Left colon (tissue), 2 donors: ENCODE measurements at places on chromosomes 2 and 18. TPM values are rescaled to one million over a fixed set of nuclear protein-coding genes. Genes with fewer than 3 reads are reported as not detected.

CTLA4 gene
- 0.39 TPM for total RNA-seq

GRCh38 chr2:185502351-185502750 lies 236.3 kb upstream of the FSIP2 start:
- no peak for DNase-seq

DNA sequence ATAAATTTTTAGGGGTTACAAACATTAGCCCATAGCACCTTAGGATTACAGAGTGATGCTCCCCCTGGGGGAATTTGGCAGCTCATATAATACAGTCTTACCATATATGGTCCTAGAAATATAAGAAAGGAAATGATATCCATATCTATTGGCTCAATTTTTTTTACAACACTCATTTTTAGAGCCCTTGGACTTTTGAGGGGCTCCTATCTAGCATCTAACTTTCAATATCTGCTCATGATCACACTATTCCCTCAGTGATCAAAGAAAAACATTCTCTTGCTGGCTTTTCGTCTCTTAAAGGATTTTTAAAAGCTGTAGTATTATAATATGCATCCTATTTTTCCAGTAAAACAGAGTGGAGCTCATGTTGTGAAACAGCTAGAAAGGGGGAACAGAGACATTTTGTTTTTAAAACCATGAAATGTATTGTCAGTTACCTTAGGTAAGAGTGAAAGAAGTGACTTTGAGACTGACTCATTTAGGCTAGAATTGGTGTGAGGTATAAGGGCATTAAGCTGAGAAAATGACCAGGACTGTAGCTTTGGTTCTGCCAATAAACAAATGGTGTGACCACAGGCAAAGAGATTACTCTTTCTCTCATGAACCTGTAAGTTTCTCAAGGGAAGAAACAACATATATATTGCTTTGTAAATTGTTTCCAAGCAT lies 65.8 kb downstream of the ALPK2 start:
- no peak for DNase-seq

CAPN14 gene
- 0.47 TPM for total RNA-seq

RAB17 gene
- 51.3 TPM for total RNA-seq

DNA sequence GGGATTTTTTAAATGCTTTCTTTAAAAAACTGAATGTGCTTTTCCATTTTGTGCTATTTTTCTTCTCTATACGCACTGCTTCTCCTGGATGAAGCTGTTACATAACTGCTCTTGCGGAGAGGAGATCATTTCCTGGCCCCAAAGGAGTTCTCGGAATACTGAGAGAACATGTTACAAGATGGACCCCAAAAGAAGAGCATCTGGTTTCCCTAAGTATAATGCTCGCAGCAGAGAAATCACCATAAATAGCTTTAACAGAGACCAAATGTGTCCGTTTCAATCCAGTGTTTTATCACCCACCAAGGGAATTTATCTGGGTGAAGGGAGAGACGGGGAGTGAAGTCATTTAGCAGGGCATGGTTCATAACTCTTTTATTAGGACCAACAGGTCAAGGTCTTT lies 80.1 kb downstream of the RBM43 start:
- DNase-seq = no peak

GRCh38 chr18:11002796-11003195 lies 146.6 kb downstream of the PIEZO2 start:
- no peak for DNase-seq

EPHA4 gene
- 21.2 TPM for total RNA-seq

DNA sequence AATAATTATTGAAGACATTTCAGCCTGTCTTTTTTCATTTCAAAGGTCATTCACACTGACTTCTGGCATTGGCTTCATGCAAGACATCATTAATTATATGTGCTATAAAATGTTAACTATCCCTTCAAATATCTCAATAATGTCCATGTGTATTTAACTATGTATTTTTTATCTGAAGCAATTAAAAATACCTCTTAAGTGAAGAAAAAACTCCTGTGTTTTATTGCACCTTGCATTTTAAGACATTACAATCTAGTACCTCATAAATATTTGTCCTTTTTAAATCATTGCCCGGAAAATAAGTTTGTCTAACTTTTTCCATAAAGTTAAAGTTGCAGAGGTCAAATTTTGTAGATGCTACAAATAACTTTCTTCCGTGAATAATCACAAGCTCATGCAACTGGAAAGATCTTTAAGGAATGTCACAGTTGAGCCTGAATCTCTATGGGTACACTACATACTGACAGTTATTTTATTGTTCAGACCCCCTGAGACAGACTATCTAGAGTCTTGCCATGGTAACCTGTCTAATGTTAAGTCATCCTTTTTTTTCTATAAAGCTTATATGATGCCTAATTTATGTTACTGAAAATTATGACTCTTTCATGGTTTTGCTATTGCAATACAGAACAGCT lies 38.4 kb upstream of the COBLL1 start:
- no peak for DNase-seq

GYPC gene
- 7.2 TPM for total RNA-seq

GRCh38 chr2:98556344-98557033 lies 51.8 kb downstream of the COA5 start:
- no peak for DNase-seq

DNA sequence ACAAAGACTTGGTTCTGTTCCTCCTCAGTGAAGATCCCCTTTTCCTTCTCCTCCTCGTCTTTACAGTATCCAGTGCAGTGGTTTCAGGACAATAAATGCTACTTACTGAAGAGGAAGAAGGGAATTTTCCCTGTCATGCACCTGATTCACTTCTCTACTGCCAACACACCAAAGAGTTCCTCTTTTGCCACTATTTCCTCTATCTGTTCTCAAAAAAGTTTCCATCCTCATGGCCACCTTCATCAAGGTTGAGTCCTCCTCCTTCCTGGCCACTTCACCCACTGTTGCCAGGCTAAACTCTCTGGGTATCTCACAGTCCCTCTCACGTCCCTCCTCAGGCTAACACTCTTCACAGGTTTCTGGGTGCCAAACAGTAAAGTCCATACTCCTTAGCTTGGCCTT lies 41.7 kb downstream of the PLEKHM3 start:
- DNase-seq = no peak

DNA sequence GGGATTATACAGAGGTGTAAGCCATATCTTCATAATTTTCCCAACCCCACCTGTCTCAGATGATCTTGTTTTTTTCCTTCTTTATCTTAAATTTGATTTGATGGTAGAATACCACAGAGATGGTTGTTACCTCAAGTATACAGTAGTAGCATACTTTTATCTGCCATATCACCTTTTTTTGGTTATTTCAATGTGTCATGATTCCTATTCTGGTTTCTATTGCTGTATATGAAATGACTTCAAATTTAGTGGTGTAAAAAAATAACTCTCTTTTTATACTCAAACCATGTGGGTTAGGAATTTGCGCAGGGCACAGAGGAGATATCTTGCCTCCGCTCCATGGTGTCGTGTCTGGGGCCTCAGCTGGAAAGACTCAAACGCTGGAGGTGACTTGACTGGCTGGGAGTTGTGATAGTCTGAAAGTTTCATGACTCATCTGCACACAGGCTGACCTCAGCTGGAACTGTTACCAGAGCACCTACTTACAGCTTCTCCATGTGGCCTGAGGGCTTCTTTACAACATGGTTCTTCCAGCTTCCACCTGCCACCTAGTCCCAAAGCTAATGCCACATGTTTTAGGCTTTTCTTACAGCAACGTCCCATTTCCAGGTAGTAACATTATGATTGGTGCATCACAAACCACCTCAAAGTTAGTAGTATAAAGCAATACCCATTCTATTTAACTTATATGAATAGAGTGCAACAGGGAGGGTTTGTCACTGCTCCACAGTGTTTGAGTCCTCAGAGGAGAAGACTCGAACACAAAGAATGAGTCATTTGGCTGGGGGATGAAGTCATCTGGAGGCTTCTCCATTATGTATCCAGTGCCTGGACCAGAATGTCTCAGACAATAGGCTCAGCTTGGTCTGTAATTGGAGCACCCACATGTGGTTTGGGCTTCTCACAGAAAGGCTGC lies 82.3 kb upstream of the XPO1 start:
- DNase-seq = no peak
